GM20000 (cell line): ENCODE measurements at places on chromosomes 3 and 15.

- DNase-seq = no peak
Observed at GRCh38 chr3:11204697-11205348, 50.5 kb downstream of the HRH1 start.

- DNase-seq = no peak
Observed at GRCh38 chr15:37882640-37883039, 51.8 kb upstream of the TMCO5A start.

- peak; percentile 81 for DNase-seq
Observed at GRCh38 chr15:20340931-20341661, 200.5 kb downstream of the GOLGA6L6 start.

GRCh38 chr3:155863072-155863784 lies 7.2 kb upstream of the GMPS start:
- no peak for DNase-seq

DNA sequence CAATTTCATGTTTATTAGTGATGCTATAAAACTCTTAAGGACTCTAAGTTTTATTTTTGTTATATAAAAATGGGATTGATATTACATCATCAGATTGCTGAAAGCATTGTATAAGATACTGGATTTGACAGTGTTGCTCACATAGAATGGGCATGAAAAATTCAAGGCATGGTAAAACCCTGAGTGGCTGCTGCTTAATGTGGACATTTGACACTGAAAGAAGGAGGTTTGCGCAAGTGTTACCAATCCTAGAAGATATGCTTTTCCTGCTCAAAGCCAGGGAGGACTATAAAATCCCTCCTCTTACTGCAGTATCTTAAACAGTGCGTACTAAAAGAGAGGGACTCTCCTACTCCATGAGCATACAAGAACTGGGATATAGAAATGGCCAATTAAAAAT lies 65.8 kb upstream of the PTX3 start:
- no peak for DNase-seq

DNA sequence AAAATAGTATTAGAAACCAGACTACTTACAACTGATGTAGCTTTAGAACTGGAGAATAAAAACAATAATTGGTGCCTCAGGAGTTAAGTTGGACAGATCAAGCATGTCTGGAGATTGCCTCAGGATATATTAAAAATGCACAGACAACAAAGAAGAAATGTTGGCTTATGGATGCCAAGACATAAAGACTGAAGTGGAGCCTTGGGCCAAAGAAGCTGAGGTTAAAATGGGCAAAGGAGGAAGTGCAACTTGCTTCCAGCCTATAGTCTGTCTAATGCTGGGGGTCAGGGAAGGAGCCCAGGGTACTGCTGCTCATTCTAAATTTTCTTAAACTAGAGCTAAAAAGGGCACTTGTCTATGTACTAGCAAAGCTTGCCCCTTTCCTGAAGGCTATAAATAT lies 77.5 kb downstream of the ESYT3 start:
- no peak for DNase-seq

- DNase-seq = no peak
Observed at GRCh38 chr3:67362686-67363085, 291.7 kb downstream of the SUCLG2 start.

- DNase-seq = no peak
Observed at GRCh38 chr3:138135146-138135832, 3.1 kb upstream of the A4GNT start.

GRCh38 chr15:69786136-69786701 lies 311.5 kb downstream of the TLE3 start:
- DNase-seq = no peak

DNA sequence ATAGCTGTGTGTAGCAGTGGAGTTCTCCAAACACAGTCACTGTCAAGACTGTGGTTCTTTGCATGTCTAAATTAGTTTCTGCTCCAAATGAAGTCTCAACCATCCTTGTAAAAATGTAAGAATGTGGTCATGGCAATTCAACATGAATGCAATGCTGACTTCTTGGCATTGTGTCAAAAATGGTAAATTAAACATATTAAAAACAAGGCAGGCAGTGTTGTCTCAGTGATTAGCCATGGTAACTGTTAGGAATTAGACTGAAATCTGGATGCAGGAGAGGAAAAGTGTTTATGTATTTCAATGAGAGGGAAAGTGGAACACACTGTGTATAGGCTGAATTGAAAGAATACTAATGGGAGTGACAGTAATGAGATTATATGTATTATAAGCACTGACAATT lies 597.2 kb downstream of the EDEM1 start:
- no peak for DNase-seq
